ENCODE measurements at places on chromosomes 16 and 17.

GRCh38 chr16:50448522-50448921, 79.7 kb upstream of the BRD7 start:
- DNase-seq = no peak

DNA sequence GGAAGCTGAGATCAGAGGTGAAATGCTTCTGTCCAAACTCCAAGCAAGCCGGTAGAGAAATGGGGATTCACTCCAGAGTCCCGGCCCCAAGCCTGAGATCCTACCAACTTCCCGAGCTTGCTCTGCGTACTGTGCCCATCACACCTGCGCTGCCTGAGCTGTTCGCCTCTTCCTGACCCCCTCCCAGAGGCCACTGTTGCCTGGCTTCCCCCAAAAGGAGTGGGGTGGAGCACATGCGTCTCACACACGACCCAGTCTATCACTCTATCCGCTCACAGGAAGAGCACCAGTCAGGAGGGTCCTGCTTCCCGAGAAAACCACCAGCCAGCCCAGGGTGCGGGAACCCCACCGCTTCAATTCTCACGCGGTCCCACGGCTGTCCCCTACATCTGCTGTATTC, 13.5 kb upstream of the C16orf95 start:
- DNase-seq = no peak

DNA sequence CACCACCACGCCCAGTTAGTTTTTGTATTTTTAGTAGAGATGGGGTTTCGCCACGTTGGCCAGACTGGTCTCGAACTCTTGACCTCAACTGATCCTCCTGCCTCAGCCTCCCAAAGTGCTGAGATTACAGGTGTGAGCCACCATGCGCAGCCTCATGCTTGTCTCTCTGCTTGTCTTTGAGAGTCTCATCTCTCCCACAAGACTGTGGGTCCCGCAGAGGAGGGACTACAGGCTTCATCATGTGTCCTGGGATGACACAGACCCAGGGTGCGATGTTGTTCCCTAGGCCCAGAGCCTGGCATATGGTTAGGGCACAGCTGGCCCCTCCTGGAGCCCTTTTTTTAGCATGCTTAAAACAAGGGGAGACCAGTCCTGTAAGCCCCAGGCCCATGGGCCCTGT, 101.9 kb downstream of the NDE1 start:
- no peak for DNase-seq

DNA sequence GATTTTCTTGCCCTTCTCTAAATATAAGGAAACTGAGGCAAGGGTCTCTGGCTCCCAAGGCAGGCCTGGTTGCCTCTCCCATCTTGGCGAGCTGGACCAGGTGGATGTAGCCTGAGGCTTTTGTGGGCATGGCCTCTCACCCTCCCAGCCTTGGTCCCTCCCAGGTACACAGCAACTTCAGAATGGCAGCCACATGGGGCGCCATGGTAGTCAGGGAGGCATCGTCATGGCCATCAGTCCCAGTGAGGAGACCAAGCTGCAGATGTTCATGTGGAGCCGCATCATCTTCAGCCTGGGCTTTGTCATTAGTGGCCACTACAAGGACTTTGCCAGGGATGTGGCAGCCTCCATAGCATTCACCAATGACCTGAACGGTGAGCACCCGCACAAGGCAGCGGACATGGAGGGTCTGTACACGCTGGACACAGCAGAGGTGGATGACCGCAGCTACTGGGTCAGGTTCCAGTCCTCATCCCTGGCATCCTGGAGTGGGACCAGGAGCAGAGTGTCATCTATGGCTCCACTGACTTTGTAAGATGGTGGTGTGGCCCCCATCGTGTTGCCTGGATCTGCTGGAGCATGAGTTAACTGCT, 165.8 kb upstream of the ZNF267 start:
- DNase-seq = no peak

DNA sequence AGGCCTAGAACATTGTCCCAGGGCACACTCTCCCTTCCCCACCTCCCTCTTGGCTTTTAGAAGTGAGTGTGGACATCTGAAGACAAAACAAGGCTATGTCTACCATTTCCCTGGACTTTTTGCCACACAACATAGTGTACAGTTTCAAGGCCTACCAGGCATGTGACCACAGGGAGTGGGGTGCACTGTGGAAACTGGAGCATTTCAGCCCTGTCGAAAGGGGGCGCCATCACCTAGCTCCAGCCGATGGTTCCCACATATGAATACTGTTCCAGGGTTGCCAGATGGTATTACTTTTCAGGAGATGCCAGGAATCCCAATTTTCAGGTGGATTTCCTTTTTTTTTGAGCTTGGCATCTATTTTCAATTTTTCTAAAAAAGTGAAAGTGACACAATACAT, 140.7 kb downstream of the KATNIP start:
- no peak for DNase-seq

DNA sequence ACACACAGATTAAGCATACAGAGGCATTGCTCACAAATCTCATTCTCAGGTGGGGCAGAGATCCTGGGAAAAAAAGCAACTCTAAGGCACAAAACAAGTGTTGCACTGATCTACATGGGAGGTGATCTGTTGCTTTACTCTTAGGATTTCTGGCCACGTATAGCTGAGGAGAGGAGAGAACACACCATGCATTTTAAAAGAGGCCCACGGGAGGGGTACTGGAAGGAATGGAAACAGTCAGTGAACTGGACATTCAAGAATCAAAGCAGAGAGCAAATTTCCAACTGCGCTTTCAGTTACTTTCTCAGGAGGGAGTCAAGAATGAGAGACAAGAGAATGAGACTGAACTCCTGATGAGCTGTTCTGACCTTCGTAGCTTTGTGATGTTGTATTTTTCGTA, 1105.9 kb downstream of the CDH8 start:
- no peak for DNase-seq

GRCh38 chr17:8110907-8111306, 7.4 kb downstream of the ALOXE3 start:
- no peak for DNase-seq

- no peak for DNase-seq
Measured at GRCh38 chr16:75862098-75862386, 135.8 kb upstream of the CPHXL start.

DNA sequence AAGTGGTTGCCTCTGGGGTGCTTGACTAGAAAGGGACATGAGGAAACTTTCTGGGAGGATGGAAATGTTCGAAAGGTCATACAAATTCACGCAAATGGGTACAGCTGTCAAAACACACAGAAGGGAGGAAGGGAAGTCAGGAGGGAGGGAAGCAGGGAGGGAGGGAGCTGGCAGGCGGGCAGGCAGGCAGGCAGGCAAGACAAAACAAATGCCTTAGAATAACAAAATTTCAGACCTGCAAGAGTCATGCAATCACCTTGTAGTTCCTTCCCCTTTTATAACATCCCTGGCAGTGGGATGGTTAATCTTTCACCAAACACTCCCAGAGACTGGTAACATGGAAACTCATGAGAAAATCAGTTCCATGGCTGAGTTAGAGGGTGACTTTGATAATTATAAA, 189.2 kb downstream of the STX8 start:
- no peak for DNase-seq

GRCh38 chr16:11291091-11291703, 10.1 kb upstream of the PRM1 start:
- no peak for DNase-seq

- no peak for DNase-seq
Measured at GRCh38 chr16:31344712-31345111, 10.3 kb upstream of the ITGAX start.

- DNase-seq = no peak
Measured at GRCh38 chr17:46082257-46082656, 83.2 kb downstream of the STH start.

DNA sequence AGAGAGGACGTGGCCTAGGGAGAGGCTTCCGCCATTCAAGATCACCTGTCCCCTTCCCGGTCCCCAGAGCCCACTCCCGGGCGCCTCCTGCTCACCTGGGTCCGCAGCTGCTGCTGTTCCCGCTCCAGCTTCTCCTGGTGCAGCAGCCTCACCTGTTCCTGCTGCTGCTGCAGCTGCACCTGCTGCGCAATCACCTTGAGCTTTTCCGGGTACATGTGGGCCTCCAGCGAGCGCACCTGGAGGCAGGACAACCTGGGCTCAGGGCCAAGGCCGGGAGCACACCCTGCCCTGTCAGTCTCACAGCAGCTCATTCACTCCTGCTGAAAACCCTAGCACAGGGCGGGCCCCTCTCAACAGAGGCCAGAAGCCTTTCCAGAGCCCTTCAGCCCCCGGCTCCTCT, 12.5 kb downstream of the TFAP4 start:
- no peak for DNase-seq

DNA sequence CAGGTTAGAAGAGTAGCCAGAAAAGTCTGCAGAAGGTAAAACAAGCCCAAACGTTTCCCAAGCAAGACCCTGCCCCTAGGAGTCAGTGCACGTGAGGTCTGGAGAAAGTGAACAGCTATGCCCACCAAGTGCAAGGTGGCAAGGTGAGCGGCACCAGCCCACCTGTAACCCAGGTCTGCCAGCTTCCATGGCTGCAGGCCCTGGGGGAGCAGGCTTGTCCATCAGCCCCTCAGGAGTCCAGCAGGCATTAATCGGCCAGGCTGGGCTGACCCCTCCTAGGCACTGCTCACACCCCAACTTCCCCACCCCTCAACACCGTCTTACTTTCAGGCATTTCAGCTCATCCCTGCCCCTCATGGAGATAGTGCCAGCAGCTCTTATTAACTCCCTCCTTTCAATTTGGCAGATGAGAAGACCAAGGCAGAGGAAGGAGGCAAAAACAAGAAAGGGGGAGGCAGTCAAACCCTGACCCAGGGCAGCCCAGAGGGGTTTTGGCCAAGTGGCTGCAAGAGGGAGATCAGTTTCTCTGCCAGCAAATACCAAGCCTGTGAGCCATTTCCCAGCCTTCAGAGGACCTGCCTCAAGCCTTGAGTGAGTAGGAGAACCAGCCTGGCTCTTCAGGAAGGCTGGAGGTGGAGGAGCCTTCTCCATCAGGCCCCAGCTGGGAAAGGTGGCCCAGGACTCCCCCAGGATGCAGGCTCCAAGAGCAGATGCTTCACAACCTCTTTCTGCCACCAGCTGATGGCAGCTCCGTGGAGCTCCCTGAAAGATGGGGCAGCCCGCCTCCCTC, 14.7 kb downstream of the BEAN1 start:
- DNase-seq = no peak

- DNase-seq = no peak
Measured at GRCh38 chr16:65547772-65548446, 426.0 kb upstream of the CDH11 start.
